Bone marrow (tissue), 2 donors: ENCODE measurements at places on chromosomes 1 and 21.

- no peak for DNase-seq
These were observed 160.4 kb upstream of the AJAP1 start for GRCh38 chr1:4494027-4494426.

- DNase-seq, result no peak
These were observed 78.1 kb downstream of the KCNJ15 start for GRCh38 chr21:38334866-38335265.

DNA sequence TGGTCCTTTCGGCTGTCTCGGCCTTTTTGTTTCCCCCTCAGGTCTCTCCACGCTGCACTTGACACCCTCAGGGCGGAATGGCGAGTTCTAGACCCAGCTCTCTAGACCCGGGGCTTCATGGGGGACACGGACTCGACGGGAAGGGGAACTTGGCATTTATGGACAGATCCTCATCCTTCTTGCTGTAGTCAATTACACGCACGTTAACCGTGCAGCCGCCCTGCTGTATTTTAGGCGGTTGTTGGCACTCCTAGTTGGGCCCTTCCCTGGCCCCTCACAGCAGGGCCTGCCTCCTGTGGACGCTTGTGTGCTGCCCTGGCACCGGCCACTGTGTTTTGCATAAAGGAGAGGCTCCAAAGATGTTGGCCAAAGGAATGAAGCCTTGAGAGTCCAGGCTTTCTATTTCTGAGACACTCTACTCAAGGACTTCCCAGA, 558 bp upstream of the BTG3 start:
- peak; percentile 26 for DNase-seq

- no peak for DNase-seq
These were observed 22.5 kb downstream of the RHBDL2 start for GRCh38 chr1:38919130-38919529.

GRCh38 chr1:56002231-56002630, 577.1 kb downstream of the PLPP3 start:
- no peak for DNase-seq

DNA sequence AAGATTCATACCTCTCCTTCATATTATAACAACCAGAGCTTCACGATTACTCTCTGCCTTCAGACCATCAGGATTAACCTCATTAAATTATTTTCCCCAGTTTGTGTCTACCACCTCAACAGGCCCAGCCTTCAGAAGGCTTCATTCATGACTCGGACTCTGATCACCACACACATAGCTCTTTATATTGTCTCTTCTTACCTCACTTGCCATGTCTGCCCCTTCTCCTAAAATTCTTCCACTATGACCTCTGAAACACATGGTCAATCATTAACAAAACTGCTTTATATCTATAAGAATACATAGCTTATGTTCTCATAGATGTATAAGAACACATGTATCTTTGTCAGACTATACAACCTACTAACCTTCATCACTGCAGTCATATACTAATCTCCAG, 79.8 kb downstream of the USP1 start:
- DNase-seq, result no peak

GRCh38 chr1:159204161-159205141, at the start of gene ACKR1:
TSS of gene ACKR1 (plus strand) at chr1:159204875. CDS start at chr1:159204960, 85 bp downstream.
- DNase-seq, result no peak

GRCh38 chr1:58206749-58207148, 339.8 kb downstream of the OMA1 start:
- no peak for DNase-seq
